ENCODE measurements at places on chromosomes 4 and X.

- no peak for DNase-seq
Observed at GRCh38 chr4:3623106-3623505, 90.9 kb upstream of the LRPAP1 start.

DNA sequence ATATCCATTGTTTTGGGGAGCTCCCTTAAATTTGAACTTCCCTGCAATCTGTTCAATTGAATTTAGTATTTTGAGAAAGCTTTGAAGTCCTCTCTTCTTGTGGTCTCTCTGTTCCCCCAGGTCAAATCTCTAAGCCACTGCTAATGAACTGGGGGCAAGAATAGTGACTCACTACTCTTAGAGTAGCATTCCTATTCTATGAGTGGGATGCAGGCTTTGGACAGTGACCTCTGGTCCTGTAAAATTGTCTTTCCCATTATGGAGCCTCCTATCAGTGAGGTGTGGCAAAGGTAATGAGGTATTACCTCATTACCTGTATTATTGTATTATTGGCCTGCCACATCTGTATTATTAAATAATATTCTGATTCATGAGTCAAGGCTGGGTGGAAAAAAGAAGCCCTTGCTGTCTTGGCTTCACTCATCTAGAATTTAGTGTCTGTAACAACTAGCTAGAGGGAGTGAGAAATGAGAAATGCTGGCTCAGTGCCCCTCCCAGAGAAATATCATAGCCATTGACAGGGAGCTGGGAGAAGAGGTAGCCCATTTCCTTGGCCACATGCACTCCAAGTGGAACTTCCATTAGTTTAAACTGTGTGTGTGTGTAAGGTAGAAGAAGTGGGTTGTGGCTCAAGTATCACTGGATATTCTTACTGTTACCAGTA, 393.9 kb upstream of the CTSO start:
- no peak for DNase-seq

- no peak for DNase-seq
Observed at GRCh38 chr4:104385713-104386112, 109.0 kb downstream of the CXXC4 start.

- DNase-seq = peak; percentile 60
Observed at GRCh38 chrX:48956728-48957414, 536 bp downstream of the OTUD5 start.

DNA sequence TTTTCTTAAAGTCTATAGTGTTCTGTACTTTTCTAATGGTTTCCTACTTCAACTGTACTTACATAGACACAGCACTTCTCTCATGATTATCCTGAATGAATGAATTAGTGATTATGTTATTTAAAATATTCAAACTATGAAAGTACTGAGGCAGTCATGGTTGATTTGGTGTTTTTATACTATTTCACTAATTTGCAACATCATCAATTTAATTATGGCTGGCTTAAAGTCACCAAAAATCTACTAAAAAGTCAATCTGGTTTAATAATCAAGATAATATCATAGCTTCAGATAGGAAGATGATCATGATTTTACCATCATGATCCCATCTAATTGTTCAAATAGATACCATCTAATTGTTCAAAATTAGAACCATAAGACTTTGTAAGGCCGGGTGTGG, 16.8 kb upstream of the TMEM131L start:
- no peak for DNase-seq

DNA sequence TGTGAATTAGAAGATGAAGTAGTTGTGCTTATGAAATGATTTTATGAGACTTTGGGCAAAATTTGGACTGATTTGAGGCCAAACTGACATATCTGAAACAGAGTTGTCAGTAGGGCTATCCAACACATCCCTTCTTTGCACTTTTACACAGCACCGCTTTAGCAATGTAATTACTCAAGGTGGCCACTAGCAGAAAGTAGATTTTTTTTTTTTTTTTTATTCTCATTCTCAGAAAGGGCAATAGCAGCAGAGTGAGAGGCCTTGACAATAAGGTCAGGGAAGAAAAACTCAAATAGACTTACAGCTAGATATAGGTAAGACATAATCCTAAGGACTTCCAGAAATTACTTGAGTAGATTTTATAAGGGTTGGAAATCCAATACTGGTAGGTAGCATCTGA, 414.3 kb downstream of the NAP1L3 start:
- DNase-seq = no peak

DNA sequence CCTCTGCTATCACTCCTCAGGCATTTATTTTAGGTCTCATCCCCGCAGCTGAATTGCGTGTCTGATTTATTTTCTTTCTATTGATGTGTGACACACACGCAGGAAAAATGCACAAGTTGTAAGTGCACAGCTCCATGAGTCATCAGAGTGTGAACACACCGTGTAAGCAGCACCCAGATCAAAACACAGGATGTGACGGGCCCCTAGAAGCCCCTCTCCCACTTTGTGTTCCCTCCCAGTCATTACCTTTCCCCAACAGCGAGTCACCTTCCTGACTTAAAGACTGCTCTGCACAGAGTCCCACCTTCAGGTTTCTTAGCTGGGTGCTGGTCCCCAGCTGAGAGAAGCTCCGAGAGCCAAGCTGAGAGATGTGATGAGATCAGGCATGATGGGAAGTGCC, 436.7 kb downstream of the MID1IP1 start:
- DNase-seq = no peak

DNA sequence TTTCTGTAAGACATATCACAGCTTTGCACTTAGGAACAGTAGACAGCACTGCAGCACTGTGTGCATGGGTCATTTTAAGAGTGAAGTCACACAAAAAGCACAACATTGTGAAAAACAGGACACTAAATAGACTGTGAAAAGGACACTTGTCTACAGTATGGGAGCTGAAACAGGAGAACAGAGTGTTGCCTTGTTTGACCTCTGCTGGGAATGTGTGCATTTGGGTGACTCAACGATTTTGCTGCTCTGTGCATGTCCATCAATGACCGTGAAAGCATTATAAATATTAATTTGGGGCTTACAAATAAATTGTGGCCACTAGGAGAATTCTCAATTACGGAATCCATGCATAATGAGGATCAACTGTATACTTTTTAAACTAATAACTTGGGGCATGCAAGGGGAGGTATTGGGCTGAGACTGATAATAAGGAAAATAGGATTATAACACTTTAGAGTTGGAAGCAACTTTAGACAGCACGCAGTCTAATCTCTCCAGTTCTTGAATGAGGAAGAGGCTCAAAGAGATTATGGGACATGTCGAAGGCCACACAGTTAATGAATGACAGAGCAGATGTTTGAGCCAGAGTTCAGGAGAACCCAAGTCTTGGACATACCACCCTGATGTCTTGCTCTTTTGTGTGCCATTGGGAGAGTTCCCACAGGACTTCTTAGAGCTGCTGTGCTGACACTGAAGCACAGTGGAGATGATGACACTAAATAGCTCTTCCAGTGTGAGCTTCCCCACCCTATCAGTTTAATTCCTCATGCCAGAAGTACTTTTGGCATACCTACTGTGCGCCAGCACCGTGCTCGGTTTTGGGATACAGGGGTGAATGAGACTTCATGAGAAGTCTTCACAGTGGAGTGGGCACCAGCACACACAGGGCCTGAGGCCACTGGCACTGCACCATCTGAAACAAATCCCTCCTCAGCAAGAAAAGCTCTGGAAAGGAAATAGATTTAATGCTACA, 79.3 kb downstream of the FRAS1 start:
- no peak for DNase-seq

DNA sequence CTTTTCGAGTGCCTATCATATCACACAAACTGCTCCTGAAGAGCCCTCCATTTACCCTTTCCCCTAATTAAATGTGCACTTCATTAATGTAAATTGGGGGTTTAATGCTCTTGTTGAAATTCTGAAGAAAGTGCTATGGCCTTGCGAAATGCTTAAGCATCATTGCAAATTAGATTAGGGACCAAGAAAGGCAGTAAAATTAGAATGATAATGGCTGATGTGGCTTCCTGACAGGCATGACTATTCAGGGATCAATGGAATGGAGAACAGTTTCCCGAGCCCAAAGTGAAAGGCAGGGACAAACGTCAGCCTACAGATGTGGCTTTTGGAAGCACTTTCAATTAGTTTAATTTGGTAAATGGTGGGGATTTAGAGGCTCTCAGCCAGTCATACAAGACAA, 120.1 kb downstream of the NKX6-1 start:
- no peak for DNase-seq

- DNase-seq = no peak
Observed at GRCh38 chrX:129663171-129663570, 8.4 kb upstream of the APLN start.

- DNase-seq = no peak
Observed at GRCh38 chr4:7201420-7202305, 9.3 kb downstream of the SORCS2 start.

GRCh38 chr4:173332021-173332487, 2.1 kb downstream of the HMGB2 start:
- no peak for DNase-seq

GRCh38 chr4:82797040-82797404, 1.6 kb downstream of the SCD5 start:
- DNase-seq = no peak

DNA sequence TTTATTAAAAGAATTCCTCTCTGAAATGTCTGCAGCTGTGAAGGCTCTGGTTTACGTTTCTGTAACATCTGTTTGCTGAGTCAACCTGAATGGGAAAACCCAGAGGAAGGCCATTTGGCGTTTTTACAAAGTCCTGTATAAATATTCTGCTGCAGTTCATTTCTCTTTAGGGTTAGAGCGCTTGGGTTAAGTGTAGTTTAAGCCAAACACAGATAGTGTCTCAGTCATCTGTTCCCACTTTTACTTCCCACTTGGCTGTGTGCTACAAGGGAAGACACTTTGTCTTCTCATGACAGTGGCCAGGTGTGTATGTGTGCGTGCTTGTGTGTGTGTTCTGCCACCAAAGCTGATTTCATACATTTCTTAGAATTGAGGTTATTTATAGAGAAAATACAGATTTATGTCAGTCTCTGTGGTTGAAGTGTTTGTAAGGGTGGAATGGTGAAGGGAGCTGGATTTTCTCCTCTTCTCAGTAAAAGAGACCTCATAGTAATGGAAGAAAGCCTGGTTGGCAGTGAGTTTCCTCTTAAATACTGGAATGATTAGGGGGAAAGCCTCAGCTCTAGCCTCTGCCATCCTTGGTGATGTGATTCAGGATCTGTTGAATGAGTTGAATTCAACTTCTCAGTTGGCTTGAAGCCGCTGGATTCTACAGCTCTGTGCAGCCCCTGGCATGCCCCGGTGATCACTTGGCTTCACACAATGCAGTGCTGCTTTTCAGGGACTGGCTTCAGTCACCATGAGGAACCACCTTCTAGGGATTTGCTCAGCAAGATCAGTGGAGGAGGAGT, 50.6 kb downstream of the JADE1 start:
- no peak for DNase-seq

DNA sequence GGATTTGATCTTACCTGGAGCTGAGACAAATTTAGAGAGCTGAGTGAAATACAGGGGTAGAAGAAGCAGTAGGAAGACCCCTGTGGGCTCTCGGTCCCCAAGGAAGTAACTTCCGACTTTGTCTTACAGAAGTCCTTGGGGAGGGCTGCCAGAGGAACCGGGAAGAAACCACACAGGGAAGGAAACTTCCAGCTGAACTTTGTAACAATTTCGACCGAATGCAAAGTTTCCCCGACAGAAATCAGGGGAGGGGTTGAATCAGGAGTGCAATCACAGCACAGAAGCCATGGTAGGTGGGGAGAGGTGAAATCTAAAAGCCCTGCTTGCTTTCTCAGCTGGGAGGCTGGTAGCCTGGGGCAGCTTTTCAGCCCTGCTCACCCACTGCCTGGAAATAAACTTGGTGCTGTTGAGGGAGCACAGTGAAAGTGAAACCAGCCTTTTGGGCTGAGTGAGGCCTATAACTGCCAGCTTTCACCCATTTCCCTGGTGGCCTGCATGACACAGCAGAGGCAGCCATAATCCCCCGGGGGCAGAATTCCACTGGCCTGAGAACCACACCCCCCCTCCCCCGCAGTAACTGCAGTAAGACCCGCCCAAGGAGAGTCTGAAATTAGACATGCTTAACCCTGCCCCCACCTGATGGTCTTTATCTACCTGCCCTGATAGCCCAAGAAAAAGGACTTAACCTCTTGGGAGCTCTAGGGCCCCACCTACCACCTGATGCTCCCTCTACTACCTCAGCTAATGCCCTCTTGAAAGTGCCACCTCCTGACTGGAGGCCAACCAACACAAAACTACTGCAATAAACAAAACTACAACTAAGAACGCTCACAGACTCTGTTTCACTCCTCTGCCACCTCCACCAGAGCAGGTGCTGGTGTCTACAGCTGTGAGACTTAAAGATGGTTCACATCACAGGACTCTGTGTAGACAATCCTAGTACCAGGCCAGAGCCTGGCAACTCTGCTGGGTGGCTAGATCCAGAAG, 248.2 kb downstream of the PARM1 start:
- DNase-seq = no peak

DNA sequence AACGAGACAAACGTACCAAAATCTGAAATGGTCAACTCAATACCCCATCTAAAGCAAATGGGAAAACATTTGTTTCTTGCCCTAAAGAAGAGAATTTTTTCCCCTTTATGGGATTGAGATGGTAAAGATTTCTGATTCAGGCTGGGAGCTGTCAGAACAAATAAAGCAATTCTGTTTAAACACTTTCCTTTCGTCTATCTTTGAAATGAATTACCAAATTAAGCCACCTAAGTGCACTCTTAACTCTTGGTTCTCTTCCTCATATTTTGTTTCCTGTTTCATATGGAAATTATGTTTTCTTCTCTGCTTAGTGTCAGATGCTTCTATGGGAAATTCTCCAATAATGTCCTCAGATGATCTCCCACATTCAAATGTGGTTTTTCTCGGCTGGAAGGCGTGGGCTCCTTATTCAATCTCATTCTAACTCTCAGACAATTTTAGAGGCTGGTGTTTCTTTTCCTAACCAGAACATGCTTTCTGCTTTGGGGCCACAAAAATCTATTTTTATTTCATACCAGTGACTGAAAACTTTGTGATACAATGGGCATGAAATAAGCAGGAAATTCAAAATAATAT, 50.3 kb upstream of the HPF1 start:
- DNase-seq = no peak

DNA sequence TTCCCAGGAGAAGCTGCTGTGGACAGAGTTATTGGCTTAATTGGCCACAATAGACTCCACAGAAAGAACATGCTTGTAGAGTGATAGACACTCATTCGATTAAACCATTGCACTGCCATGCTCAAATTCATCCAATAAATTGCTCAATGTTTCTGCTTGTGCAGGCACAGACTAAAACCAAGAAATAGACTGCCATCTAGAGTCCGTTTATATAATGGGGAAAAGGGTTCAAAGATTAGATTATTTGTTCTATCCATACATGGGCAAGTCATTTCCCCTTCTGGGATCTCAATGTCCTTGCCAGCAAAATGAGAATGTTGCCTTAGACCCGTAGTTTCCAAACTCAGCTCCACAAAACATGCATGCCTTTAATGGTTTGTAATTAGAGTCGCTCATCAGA, 8.7 kb downstream of the SMIM10 start:
- no peak for DNase-seq

DNA sequence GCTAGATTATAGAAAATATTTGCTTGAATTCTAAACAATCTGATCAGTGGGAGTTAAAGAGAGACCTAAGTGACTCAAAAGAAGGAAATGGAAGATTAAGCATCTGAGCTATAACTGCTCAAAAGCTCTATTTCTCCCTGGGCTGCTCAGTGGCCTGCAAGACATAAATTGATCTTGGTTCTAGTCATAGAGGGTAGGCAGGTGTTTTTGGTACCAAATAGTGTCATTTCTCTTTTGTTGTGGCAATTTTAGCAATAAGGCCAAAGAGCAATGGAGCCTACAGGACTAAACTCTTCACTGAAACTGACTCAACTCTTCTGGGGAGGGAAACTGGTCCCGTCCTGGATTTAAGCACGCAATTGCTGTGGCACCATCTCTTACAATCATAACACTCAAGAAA, 33.9 kb upstream of the BMP2K start:
- DNase-seq = no peak

GRCh38 chrX:120761810-120762209, 113.9 kb downstream of the CT47B1 start:
- no peak for DNase-seq

Measured in activated naive CD4-positive, alpha-beta T cell treated with anti-CD3 and anti-CD28 coated beads, Interleukin-2, amount 10 ng/mL, durations not matched to agents 7 days and 5 days (primary cell).